Activated T-helper 2 cell treated with anti-CD3 and anti-CD28 coated beads, Interferon-gamma antibody, Interleukin-2, Interleukin-4, amounts not matched to agents 10 μg/mL and 5 μg/mL and 100 μg/mL, durations not matched to agents 14 hours and 24 hours and 36 hours (primary cell): ENCODE measurements at places on chromosomes 5 and 9. TPM values are rescaled to one million over a fixed set of nuclear protein-coding genes. Genes with fewer than 3 reads are reported as not detected.

PCDHGB3 gene
- total RNA-seq: 0.46 and 0.85 TPM in 2 replicates

IFNA21 gene
- not detected in 2 replicates for total RNA-seq

IFNA7 gene
- total RNA-seq: not detected in 2 replicates

PRPF4 gene
- total RNA-seq: 57.3 and 61.0 TPM in 2 replicates

CCDC69 gene
- total RNA-seq: 29.8 and 31.4 TPM in 2 replicates

GFI1B gene
- total RNA-seq: not detected in 2 replicates

LRRC19 gene
- total RNA-seq: not detected in 2 replicates

DNA sequence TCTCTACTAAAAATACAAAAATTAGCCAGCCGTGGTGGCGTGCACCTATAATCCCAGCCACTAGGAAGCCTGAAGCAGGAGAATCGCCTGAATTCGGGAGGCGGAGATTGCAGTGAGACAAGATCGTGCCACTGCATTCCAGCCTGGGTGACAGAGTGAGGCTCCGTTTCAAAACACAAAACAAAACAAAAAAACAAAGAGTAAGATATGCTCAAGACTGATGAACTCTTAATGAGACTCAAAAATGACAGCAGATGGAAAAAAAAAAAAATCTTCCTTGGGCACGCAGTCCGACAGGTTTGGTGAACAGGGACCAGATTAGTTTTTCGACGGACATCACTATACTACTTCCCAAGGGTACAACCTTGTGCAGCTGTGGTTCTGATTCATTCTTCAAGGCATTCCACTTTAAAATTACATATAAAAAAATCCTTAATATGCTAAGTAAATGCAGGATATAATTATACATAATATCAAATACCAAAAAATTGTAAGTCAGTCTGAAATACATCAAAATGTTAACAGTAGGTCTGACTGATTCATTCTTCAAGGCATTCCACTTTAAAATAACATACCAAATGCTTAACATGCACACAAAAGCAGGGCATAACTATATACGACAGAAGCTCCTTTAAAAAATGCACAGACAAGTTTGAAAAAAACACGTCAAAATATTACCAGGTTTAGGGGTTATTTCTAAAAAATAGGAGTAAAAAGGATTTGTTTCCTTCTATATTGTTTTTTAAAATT lies 12.3 kb downstream of the PSIP1 start:
- no peak for DNase-seq

GRCh38 chr5:28403846-28404245 lies 1365.5 kb upstream of the CDH9 start:
- no peak for DNase-seq

DNA sequence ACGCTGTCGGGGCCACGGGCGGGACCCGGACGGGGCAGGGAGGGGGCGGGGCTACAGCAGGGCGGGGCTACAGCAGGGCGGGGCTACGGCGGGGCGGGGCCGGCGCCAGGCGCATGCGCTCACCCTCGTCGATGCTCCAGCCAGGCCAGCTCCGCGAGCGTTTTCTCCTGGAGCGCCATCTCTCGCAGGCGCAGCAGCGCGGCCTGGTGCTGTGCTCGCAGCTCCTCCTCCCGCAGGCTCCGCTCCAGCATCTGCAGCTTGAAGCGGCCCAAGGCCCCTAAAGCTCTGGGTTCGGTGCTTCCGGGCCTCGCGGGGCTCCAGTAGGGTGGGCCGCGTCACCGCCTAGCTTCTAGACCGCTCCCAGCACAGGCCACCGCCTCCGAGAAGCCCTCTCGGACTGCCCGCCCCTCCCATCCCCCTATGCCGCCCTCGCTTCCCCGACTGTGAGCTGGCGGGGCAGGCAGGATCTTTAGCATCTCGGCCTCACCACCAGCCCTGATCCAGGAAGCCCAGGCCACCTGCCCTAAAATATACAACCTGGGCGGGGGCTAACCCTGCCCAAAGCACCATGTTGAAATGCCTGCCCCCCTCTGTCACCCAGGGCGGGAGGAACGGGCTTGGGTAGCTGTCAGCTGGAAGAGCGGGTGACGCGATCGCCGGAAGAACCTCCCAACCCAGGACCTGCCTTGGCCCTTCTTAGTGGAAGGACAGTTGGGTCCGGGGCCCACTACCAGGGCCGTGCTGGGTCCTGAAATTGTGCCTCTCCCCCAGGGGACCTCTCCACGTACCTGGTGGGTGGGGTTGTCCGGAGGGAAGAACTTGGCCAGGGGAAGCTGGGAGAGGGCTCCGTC lies 21.9 kb upstream of the QSOX2 start:
- peak; percentile 81 for DNase-seq

- no peak for DNase-seq
Measured at GRCh38 chr5:96781031-96781971, 26.4 kb downstream of the ERAP1 start.

GRCh38 chr9:69485466-69485865 lies 160.5 kb downstream of the ENTREP1 start:
- no peak for DNase-seq

GRCh38 chr9:90773617-90774016 lies 28.0 kb upstream of the SYK start:
- no peak for DNase-seq

DNA sequence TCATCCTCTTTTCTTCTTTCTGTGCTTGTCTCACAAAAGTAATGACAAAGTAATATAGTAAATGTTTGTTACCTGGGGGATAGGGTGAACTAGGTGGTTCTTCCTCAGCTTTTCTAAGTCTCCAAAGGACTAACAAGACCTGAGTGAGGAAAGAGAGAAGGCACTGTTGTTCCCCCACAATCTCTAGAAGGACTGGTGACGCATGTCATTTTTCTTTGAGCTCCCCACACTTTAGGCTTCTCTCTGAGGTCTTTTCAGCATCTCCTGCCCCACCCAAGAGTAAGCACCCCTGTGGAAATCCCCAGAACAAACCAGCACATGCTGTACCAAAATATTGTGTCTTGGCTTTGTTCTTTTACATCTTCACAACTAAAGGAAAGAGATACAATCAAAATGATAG lies 2.4 kb upstream of the IL7R start:
- DNase-seq: peak; percentile 74
